ENCODE measurements at places on chromosomes 5 and 9. TPM values are rescaled to one million over a fixed set of nuclear protein-coding genes. Genes with fewer than 3 reads are reported as not detected.

DNA sequence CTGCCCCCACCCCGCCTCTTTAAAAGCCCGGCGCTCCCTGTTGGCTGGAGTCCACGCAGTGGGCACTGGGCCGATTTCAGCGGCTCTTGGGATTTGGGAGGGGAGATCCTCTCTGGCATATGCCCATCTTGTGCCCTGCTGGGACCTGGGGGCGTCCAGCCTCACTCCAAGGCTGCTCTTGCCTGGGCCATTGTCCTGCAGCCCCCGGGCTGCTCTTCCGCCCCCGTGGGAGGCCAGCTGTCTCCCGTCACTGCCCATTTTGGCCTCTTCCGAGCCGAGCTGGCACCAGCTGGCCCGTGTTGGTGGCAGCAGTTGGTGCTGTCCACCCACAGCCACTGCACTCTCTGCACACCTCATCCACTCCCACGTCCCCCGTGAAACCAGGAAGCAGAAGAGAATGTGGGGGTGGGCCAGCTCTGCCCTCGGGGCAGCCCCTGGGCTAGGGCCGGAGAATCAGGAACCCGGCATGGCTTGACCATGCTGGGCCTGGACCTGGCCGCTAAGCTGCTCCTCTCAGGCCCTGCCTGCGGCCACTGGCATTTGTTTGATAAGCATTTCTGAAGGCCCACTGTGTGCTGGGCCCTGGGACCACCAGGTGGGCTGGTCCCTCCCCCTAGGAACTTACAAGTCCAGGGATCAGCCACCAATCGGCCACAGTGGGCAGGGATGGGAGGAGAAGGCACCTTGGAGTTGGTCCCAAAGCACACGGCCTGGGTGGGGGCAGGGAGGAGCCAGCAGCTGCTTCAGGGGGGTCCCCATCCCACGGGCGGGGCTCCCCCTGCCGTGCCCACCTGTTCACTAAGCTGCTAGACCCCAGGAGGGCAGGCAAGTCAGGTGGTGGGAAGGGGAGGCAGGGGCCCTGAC is 2.2 kb downstream of the C8G start:
- peaks cover 7% of the 10 kb centered on the region for H3K36me3 ChIP-seq
- peak overlapping the region; percentile 48 for H3K27ac ChIP-seq
- no peaks in the 10 kb centered on the region for H3K27me3 ChIP-seq
- H3K4me1 ChIP-seq: peaks cover 33% of the 10 kb centered on the region
- no peak overlapping the region for H3K4me3 ChIP-seq

DNA sequence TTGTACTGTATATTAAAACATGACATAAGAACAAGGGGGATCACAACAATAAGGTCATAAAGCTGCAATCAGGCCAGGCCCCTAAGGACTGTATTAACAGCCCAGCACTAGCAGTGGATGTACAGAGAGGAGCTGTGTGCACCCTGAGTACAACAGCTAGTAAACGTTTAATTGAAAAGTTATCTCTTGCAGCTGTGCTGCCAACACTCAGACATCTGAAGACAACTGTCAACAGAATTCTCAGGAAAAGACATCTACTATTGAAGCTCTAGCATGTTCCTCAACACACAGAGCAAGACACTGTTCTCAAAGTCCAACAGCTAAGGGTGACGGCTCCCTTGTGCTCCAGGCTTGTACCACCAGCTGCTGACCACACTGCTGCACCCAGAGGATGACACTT is 199.6 kb downstream of the DCP2 start:
- no peaks in the 10 kb centered on the region for H3K4me1 ChIP-seq
- DNase-seq: no peak
- H3K36me3 ChIP-seq: no peaks in the 10 kb centered on the region
- peaks cover 9% of the 10 kb centered on the region for H3K27me3 ChIP-seq
- no peak overlapping the region for H3K27ac ChIP-seq

ARHGAP26 gene
- 65.5 TPM for total RNA-seq

DNA sequence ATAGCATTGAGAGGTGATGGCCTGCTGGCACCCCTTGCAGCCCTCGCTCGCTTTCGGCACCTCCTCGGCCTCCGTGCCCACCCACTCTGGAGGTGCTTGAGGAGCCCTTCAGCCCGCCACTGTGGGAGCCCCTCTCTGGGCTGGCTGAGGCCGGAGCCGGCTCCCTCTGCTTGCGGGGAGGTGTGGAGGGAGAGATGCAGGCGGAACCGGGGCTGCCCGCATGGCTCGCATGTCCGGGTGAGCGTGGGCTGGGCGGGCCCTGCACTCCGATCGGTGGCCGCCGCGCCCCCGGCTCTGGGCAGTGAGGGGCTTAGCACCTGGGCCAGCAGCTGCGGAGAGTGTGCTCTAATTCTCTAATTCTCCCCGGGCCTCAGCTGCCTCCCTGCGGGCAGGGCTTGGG is 101.1 kb downstream of the KIF4B start:
- no peak for DNase-seq
- no peak overlapping the region for H3K4me3 ChIP-seq
- H3K27ac ChIP-seq: no peak overlapping the region
- H3K27me3 ChIP-seq: no peaks in the 10 kb centered on the region
- no peaks in the 10 kb centered on the region for H3K36me3 ChIP-seq
- no peaks in the 10 kb centered on the region for H3K4me1 ChIP-seq

GRCh38 chr5:111548992-111549649 is 36.8 kb upstream of the STARD4 start:
- no peak for DNase-seq
- H3K27me3 ChIP-seq: no peaks in the 10 kb centered on the region
- H3K27ac ChIP-seq: no peak overlapping the region
- H3K36me3 ChIP-seq: no peaks in the 10 kb centered on the region

DNA sequence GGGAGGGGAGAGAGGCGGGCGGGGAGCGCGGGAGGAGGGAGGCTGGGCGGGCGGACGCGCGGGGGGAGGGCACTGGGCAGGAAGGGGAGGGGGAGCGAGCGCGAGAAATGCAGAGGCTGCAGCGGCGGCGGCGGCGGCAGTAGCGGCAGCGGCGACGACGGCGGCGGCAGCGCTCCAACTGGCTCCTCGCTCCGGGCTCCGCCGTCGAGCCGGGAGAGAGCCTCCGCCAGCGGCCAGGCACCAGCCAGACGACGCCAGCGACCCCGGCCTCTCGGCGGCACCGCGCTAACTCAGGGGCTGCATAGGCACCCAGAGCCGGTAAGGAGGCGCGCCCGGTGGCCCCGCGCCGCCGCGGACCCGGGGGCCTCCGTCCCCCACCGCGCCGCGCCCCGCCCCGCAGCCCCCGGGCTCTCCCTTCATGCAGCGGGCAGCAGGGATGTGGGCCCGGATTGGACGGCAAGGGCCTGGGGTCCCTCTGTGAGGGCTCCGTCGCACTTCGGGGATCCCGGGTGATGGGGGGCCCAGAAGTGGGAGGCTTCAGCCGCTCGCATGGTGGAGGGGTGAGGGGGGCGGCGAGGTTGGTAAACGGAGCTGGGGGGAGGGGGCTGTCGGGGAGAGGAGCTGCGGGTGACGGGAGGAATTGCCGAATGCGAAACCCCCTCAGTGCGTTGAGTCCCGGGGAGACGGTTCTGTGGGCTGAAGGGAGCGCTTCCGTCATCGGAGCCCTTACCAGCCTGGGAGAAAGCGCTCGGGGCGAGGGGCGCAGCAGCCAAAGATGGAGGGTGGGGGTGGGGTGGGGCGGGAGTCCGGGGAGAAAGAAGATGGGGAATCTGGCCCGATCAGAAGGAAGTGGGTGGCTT is at the start of gene BASP1:
TSS of gene BASP1 (plus strand) at position 139 of the 860 bp plus-strand sequence. CDS start 57,586 bp downstream, outside the sequence.
- peaks cover 54% of the 10 kb centered on the region for H3K4me1 ChIP-seq
- H3K27me3 ChIP-seq: no peaks in the 10 kb centered on the region
- peak within 1 kb of the TSS; percentile 89 for H3K4me3 ChIP-seq
- peaks cover 7% of the 10 kb centered on the region for H3K36me3 ChIP-seq
- peak within 1 kb of the TSS; percentile 82 for H3K27ac ChIP-seq

GRCh38 chr5:144336191-144336961 is 165.7 kb downstream of the KCTD16 start:
- DNase-seq: no peak
- H3K27ac ChIP-seq: no peak overlapping the region
- H3K4me3 ChIP-seq: no peak overlapping the region
- H3K36me3 ChIP-seq: no peaks in the 10 kb centered on the region

HAPLN1 gene
- 0.13 TPM for total RNA-seq

- peak overlapping the region; percentile 56 for H3K4me3 ChIP-seq
- no peak for DNase-seq
- no peaks in the 10 kb centered on the region for H3K27me3 ChIP-seq
- H3K36me3 ChIP-seq: no peaks in the 10 kb centered on the region
- H3K27ac ChIP-seq: peak overlapping the region; percentile 84
- peaks cover 4% of the 10 kb centered on the region for H3K4me1 ChIP-seq
Measured at GRCh38 chr9:14322211-14323082, 8.5 kb upstream of the NFIB start.

DNA sequence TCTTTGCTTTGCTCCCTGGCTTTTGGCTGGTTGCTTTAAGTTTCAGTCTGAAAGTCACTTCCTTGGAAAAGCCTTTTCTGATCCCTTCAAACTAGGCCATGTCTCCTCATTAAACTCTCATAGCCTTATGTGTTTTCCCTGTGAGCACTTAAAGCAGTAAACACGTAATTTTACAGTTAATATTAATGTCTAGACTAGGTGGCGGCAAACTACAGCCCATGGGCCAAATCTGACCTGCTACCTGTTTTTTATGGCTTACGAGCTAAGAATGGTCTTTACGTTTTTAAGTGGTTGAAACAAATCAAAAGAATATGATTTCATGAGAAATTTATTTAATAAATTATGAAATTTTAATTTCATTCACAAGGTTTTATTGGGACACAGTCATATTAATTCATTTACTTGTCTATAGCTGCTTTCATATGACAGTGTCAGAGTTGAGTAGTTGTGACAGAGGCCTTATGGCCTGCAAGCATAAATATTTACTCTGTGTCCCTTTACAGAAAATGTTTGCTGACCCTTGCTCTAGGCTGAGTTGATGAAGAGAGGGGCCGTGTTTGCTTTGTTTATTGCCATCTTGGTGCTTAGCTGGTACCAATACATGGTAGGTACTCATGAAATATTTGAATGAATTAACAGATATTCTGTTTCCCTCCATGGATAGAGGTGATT is 7.4 kb downstream of the SLC44A1 start:
- no peaks in the 10 kb centered on the region for H3K4me1 ChIP-seq
- no peak overlapping the region for H3K27ac ChIP-seq
- no peaks in the 10 kb centered on the region for H3K27me3 ChIP-seq
- no peaks in the 10 kb centered on the region for H3K36me3 ChIP-seq

- H3K4me1 ChIP-seq: no peaks in the 10 kb centered on the region
- H3K27ac ChIP-seq: no peak overlapping the region
Measured at GRCh38 chr9:91777292-91777830, 172.7 kb downstream of the ROR2 start.

DNA sequence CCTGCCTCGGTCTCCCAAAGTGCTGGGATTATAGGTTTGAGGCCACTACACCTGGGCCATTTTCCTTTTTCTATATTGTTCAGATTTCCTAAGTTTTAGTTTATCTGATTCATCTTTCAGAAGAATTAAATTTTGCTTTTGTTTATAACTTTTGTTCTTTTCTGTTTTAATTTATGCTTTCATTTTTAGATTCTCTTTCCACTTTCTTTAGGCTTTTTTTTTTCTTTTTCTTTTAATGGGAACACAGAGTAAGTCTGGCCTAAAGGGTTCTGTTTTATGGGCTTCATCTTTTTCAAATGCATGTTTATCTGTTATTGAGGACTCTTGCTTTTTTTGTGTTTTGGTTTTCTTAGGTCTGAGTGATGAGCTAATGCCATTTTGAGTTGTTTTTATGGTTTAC is 42.1 kb downstream of the SNX30 start:
- H3K4me3 ChIP-seq: no peak overlapping the region
- H3K36me3 ChIP-seq: no peaks in the 10 kb centered on the region
- H3K27me3 ChIP-seq: no peaks in the 10 kb centered on the region
- no peaks in the 10 kb centered on the region for H3K4me1 ChIP-seq
- DNase-seq: no peak

- H3K27ac ChIP-seq: no peak overlapping the region
- no peak overlapping the region for H3K4me3 ChIP-seq
- H3K36me3 ChIP-seq: no peaks in the 10 kb centered on the region
Measured at GRCh38 chr5:117255211-117256027, 680.8 kb upstream of the SEMA6A start.

PAIP2 gene
- 79.4 TPM for total RNA-seq

OMD gene
- not detected for total RNA-seq

ARID3C gene
- total RNA-seq: 0.33 TPM

CER1 gene
- not detected for total RNA-seq

DNA sequence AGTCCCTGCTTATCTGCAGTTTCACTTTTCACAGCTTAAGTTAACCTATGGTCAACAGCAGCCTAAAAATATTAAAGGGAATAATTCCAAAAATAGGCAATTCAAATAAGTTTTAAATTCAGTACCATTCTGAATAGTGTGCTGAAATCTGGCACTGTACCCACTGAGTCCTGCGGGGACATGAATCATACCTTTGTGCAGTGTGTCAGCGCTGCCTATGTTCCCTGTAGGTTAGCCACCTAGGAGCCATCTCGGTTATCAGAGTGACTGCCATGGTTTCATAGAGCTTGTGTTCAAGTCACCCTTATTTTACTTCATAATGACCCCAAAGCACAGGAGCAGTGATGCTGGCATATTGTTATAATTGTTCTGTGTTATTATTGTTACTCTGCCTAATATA is 139.9 kb downstream of the GPBP1 start:
- no peaks in the 10 kb centered on the region for H3K27me3 ChIP-seq
- no peaks in the 10 kb centered on the region for H3K36me3 ChIP-seq
- H3K4me1 ChIP-seq: no peaks in the 10 kb centered on the region
- no peak overlapping the region for H3K4me3 ChIP-seq

FABP6 gene
- total RNA-seq: 0.31 TPM

GRCh38 chr9:79014929-79015699 is 556.7 kb upstream of the TLE4 start:
- no peak overlapping the region for H3K4me3 ChIP-seq
- DNase-seq: no peak
- H3K36me3 ChIP-seq: no peaks in the 10 kb centered on the region
- H3K27me3 ChIP-seq: no peaks in the 10 kb centered on the region
- H3K27ac ChIP-seq: no peak overlapping the region

GRCh38 chr9:77753180-77753579 is 105.1 kb upstream of the GNA14 start:
- no peak overlapping the region for H3K27ac ChIP-seq
- no peaks in the 10 kb centered on the region for H3K4me1 ChIP-seq
- no peaks in the 10 kb centered on the region for H3K36me3 ChIP-seq
- H3K27me3 ChIP-seq: no peaks in the 10 kb centered on the region
- H3K4me3 ChIP-seq: no peak overlapping the region
- no peak for DNase-seq

DNA sequence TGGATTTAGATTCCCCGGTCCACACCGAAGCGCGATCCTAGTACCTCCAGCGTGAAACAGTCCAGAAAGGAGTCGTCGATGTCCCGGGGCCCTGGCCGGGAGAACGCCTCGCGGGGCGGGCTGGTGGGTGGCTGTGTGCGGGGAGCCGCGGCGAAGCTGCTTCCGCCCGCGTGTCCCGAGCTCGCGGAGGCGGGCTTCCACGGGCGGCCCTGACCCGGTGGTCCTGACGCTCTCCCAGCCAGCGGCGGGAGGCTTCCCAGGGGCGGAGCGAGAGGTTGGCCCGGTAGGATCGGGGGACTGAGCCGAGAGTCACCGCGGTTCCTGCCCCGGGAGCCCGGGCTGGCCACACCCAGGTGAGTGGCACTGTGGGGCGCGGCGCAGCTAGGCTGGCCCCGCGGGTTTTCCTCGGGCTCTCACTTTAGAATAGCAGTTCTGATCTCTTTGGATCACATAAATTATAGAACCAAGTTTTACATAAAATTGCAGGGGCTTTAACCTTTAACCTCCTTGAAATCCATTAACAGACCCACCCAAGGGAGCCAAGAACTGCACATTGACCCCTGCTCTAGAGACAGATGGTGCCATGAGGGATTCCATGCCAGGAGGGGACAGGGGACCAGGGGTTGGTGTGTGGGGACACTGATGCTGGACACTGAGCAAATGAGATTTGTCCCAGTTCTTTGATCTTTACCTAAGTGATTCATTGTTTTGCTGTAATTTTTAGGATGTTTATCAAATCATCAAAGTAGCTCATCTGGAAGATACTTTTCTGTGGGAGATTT is 29.2 kb upstream of the IL31RA start:
- no peaks in the 10 kb centered on the region for H3K27me3 ChIP-seq
- DNase-seq: no peak
- H3K27ac ChIP-seq: peak overlapping the region; percentile 68
- H3K36me3 ChIP-seq: no peaks in the 10 kb centered on the region
- 0 out of 2 replicates have a peak, but pooled peaks cover 2% of the 10 kb centered on the region for H3K4me1 ChIP-seq
- H3K4me3 ChIP-seq: peak overlapping the region; percentile 49
